NCI-H1092 (cell line): ENCODE measurements at places on chromosomes 3 and 15.

- DNase-seq: no peak
These were observed 40.6 kb downstream of the SLC9C1 start for GRCh38 chr3:112253301-112253971.

DNA sequence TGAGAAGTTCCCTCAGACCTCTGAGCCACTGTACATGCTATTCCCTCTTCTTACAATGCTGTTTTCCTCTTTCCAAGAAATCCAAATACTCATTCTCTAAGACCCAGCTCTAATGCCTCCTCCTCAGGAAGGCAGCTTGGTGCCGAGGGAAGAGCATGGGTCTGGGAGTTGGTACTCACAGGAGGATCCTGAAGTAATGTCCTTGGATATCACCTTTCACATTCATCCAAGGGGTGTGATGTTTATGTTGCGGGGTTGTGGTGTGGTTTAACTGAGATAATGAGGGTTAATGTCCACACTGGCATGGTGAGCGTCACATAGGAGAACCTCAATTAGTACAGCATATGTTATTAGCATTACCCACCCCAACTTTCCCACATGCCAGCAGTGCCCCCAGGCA, 31.9 kb downstream of the MYL3 start:
- no peak for DNase-seq

- DNase-seq: no peak
These were observed 46.1 kb downstream of the GPR176 start for GRCh38 chr15:39873978-39874377.

- DNase-seq: no peak
These were observed 868 bp downstream of the BTBD1 start for GRCh38 chr15:83066034-83066733.

DNA sequence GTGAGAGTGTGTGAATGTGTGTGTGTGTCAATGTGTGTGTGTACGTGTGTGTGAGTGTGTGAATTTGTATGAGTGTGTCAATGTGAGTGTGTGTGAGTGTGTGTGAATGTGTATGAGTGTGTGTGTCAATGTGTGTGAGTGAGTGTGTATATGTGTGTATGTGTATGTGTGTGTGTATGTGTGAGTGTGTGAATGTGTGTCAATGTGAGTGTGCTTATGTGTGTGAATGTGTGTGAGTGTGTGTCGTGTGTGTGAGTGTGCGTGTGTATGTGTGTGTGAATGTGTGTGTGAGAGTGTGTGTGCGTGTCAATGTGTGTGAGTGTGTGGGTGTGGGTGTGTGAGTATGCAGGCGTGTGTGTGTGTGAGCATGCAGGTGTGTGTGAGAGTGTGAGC, 93.5 kb upstream of the ALDH1A3 start:
- DNase-seq: no peak

DNA sequence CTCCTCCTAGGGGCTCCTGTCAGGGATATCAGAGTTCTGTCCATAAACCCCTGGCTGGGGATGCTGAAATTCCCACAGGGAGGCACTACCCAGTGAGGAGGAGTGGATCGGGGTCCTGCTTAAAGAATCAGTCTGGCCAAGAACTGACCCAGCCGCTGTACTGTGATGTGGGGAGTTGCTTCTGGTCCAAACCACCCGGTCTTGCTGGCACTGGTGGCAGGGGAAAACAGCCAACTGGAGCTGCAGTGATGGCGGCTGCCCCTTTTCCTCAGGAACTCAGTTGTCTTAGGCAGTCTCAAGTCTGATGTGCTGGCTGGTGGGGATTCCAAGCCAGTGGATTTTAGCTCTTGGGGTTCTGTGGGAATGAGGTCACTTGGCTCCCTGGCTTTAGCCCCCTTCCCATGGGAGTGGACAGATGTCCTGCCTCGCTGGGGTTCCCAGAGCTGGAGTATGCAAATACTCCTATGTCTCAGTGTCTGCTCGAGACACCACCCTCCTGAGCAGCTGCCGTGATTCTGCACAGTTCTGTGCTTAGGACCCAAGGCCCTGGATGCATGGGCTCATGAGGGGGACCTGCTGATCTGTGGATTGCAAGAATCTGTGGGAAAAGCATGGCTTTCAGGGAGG, 97.1 kb downstream of the SLC25A26 start:
- DNase-seq: no peak

GRCh38 chr3:102036472-102036871, 187.2 kb downstream of the NFKBIZ start:
- no peak for DNase-seq

- DNase-seq: no peak
These were observed 166.6 kb downstream of the PLD1 start for GRCh38 chr3:171643681-171644080.

- no peak for DNase-seq
These were observed 1.0 kb upstream of the MAP3K13 start for GRCh38 chr3:185361920-185362319.

- no peak for DNase-seq
These were observed at the start of gene SLC49A4 for GRCh38 chr3:122794779-122795673. SLC49A4 (plus strand) TSS chr3:122795069; CDS start chr3:122795193, 124 bp downstream.

- no peak for DNase-seq
These were observed 21.0 kb downstream of the XXYLT1 start for GRCh38 chr3:195249858-195250464.
